Left lung (tissue), 14 donors: ENCODE measurements at places on chromosomes 7 and 10. TPM values are rescaled to one million over a fixed set of nuclear protein-coding genes. Genes with fewer than 3 reads are reported as not detected.

GRCh38 chr7:112010994-112011393, 195.2 kb downstream of the DOCK4 start:
- no peaks in the 10 kb centered on the region for H3K27me3 ChIP-seq
- H3K36me3 ChIP-seq: no peaks in the 10 kb centered on the region
- no peak overlapping the region for H3K27ac ChIP-seq

DNA sequence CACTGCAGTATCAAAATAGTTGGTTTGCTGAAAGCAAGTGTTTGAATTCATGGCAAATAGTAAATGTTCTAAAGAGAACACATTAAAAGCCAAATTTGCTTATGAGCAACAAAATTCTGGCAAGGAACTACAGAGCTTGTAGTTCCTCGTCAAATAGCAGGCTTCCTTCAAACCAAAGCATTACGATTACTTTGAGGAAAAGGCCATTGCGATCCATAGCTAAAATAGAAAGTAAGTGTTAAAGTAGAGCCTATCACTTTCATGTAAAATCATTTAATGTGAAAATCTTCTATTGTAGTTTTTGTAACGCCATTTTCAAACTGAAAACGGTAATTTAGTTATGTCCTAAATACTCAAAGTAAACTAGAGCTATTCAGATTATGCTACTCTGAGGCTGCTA, 20.1 kb downstream of the CACNA2D1 start:
- no peaks in the 10 kb centered on the region for H3K4me1 ChIP-seq
- H3K4me3 ChIP-seq: no peak overlapping the region
- H3K36me3 ChIP-seq: no peaks in the 10 kb centered on the region
- no peaks in the 10 kb centered on the region for H3K27me3 ChIP-seq

FXYD4 gene
- 1.0 TPM for total RNA-seq

GATA3 gene
- total RNA-seq: 2.5 TPM

GRCh38 chr10:1213252-1214070, 157.3 kb downstream of the WDR37 start:
- H3K27me3 ChIP-seq: peaks cover 5% of the 10 kb centered on the region
- DNase-seq: no peak
- no peaks in the 10 kb centered on the region for H3K4me1 ChIP-seq

CYP3A4 gene
- total RNA-seq: not detected

DNA sequence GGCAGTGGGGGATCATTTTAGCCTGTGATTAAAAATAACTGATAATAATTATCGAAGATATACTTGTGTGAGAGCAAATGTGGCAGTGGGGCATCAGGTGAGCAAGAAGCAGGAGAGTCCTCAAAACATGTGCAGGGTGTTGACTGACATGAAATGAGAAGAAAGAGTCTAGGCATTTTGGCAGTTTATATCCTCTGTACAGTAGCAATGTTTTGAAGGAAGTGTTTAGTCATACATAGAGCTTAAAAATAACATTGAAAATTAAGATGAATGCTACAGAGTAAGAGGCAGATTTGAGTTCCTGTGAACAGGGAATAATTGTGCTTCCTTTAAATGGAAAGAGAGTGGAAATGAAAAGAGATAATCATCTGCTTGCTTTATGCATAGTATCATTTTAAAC, 47.4 kb downstream of the VPS50 start:
- H3K4me3 ChIP-seq: no peak overlapping the region
- H3K36me3 ChIP-seq: no peaks in the 10 kb centered on the region
- H3K4me1 ChIP-seq: no peaks in the 10 kb centered on the region
- DNase-seq: no peak
